OCI-LY7 (cell line): ENCODE measurements at places on chromosomes 2 and 18. TPM values are rescaled to one million over a fixed set of nuclear protein-coding genes. Genes with fewer than 3 reads are reported as not detected.

GRCh38 chr2:191170773-191171172 lies 20.0 kb upstream of the STAT4 start:
- DNase-seq = no peak

GRCh38 chr2:16861530-16861929 lies 195.9 kb upstream of the CYRIA start:
- DNase-seq = no peak

- DNase-seq = no peak
Measured at GRCh38 chr18:36314754-36315153, 17.2 kb downstream of the FHOD3 start.

- DNase-seq = no peak
Measured at GRCh38 chr2:105412584-105412983, 13.7 kb upstream of the FHL2 start.

GRCh38 chr18:63590373-63590772 lies 3.2 kb downstream of the SERPINB13 start:
- no peak for DNase-seq

GRCh38 chr2:145743011-145743410 lies 1223.1 kb upstream of the ZEB2 start:
- DNase-seq = peak; percentile 70

RAB6D gene
- total RNA-seq = not detected in 2 replicates

CLEC4F gene
- total RNA-seq = not detected in 2 replicates

M1AP gene
- not detected in 2 replicates for total RNA-seq

OST4 gene
- total RNA-seq = 253 and 267 TPM in 2 replicates
